ENCODE measurements at places on chromosomes 5 and 9.

- no peak for DNase-seq
Measured at GRCh38 chr9:115121181-115121580, 3.2 kb upstream of the TNC start.

GRCh38 chr5:27652505-27652904 is 614.1 kb upstream of the CDH9 start:
- DNase-seq, result no peak

- no peak for DNase-seq
Measured at GRCh38 chr5:38339446-38339845, 81.1 kb downstream of the EGFLAM start.

GRCh38 chr5:143355710-143356109 is 47.8 kb downstream of the NR3C1 start:
- no peak for DNase-seq

DNA sequence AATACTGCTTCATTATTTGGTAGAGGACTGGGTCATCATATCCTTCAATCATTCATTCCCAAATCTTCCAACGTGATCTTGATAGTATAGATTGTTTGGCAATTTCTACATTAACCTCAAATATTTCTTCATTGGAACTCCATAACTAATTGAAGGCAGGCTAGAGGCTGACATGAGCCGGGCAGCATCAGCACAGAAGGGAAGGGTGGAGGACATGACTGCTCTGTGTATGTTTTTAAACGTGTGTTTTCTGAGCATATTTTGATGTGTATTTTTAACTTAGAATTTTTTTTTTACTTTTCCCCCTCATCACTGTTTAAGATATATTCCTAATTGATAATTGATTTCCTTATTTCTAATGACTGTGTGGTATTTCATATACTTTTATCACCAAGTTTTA is 12.6 kb downstream of the DDX4 start:
- DNase-seq, result no peak

DNA sequence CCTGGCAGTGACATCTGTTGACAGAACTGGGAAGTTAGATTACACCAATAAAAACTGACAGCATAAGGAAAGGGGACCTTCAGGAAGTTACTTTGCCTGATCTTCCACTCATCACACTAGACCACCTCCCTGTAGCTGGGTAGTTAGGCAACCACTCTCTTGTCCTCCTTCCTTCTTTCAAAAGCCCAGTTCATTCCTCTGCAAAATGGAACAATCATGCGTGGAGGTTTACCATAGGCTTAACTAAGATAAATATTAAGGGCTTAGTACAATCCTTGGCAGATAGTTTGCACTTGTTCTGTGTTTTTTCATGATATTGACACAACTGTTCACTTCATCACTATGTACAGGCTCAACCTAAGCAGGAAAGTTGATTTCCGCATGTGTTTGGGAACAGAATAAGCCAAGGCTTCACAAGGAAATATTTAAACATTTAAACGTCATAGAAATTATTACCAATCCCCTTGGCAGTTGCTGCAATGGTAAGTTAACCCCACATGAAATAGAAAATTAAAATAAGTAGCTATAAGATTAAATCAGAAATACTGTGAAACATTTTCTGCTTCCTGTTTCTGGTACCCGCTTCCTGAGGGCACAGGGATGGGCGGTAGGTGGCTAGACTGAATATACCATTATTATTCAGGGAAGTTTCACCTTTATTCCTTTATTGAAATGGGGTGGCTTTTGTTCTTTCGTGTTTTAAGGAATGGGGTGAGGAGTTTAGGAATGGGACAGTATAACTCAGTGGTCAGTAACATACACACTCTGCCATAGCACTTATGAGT is 9.9 kb upstream of the PTGER4 start:
- no peak for DNase-seq

- DNase-seq, result no peak
Measured at GRCh38 chr9:79312686-79313421, 258.9 kb upstream of the TLE4 start.

- DNase-seq, result no peak
Measured at GRCh38 chr5:167886196-167886595, 405.2 kb upstream of the WWC1 start.

DNA sequence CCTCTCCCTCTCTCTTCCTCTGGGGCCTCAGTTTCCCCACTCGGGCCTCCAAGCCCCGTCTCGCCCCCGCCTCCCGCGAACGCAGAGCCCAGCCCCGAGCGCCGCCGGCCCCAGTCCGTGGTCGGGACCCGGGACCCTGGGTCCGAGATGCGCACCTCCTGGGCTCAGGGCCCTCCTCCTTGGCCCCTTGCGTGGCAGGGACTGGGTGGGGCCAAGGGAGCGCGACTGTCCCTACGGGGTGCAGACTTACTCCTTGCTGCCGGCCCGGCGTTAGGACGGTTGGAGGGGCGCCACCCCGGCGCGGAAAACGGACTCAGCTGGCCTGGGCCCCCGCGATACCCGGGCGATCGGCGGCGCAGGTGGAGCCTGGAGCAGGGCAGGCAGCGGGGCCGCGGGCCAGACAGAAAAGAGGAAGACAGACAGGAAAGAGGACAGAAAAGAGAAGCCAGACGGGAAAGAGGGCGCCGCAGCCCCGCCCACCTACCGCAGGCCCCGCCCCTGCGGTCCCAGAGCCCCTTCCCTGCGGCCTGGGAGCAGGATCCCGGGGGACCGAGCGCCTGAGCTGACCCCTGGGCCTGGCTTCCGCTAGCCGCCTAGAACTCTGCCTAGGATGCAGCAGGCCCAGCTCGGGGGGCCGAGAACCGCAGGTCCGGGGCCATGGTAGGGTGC is at the start of gene GBGT1:
Gene GBGT1 (minus strand): TSS at position 411 of the 669 bp plus-strand sequence. CDS start 1,502 bp downstream, outside the sequence.
- DNase-seq, result no peak

DNA sequence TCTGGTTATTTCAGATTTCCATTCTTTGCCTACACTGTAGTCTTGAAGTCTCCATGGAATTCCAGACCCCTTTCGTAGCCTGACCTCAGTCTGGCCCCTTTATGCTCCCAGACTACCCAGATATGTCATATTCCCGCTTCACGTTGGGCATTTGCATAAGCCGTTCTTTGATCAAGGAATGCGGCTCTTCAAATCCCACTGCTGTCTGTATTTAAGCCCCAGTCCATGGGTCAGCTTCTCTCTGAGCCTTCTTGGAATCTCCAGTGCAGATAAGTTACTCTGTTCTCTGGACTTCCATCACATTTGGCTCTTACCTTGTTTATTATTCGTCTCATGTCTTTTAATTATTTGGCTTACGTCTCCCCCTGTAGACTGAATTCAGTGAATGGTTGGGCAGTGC is 97.4 kb downstream of the PARP8 start:
- no peak for DNase-seq

- no peak for DNase-seq
Measured at GRCh38 chr9:95491543-95492320, 25.0 kb downstream of the PTCH1 start.

- DNase-seq, result no peak
Measured at GRCh38 chr5:126000507-126000906, 422.7 kb upstream of the GRAMD2B start.

GRCh38 chr9:70442328-70442848 is 27.9 kb upstream of the KLF9 start:
- DNase-seq, result no peak
